ENCODE measurements at places on chromosomes 4 and X. TPM values are rescaled to one million over a fixed set of nuclear protein-coding genes. Genes with fewer than 3 reads are reported as not detected.

AR gene
- 0.25 TPM for total RNA-seq

VSIG1 gene
- 0.29 TPM for total RNA-seq

RIPPLY1 gene
- total RNA-seq: not detected

MAGED4 gene
- 32.5 TPM for total RNA-seq

CXorf49 gene
- total RNA-seq: 80.7 TPM

Data from kidney epithelial cell (primary cell).